Activated naive CD8-positive, alpha-beta T cell treated with anti-CD3 and anti-CD28 coated beads, Interleukin-2, amount 10 ng/mL, durations not matched to agents 7 days and 5 days (primary cell): ENCODE measurements at places on chromosomes 12 and 14. TPM values are rescaled to one million over a fixed set of nuclear protein-coding genes. Genes with fewer than 3 reads are reported as not detected.
A peak's percentile ranks its signal among the peaks of the same experiment; 100 is the strongest.

CEBPE gene
- 1.8 TPM for total RNA-seq

GRCh38 chr12:54598970-54599369, 10.5 kb upstream of the PPP1R1A start:
- no peak for DNase-seq

SPIC gene
- not detected for total RNA-seq

DNA sequence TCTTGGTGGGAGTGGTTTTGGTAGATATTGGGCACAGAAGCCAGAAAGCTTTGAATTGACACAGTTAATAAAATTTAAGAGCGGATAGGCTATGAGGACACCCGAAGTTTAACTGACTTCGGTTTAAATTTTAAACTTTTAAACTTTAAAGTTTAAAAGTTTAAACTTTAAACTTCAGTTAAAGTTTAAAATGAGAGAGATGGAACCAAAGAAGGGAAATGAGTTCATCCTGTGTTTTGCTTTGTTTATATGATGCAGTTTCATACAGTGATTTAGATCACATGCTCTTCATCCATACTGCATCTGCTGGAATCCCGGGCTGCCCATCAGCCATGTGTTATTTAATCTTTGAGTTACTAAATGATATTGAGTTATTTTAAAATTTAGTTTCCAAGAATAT, 27.2 kb upstream of the LRRK2 start:
- DNase-seq = no peak

DNA sequence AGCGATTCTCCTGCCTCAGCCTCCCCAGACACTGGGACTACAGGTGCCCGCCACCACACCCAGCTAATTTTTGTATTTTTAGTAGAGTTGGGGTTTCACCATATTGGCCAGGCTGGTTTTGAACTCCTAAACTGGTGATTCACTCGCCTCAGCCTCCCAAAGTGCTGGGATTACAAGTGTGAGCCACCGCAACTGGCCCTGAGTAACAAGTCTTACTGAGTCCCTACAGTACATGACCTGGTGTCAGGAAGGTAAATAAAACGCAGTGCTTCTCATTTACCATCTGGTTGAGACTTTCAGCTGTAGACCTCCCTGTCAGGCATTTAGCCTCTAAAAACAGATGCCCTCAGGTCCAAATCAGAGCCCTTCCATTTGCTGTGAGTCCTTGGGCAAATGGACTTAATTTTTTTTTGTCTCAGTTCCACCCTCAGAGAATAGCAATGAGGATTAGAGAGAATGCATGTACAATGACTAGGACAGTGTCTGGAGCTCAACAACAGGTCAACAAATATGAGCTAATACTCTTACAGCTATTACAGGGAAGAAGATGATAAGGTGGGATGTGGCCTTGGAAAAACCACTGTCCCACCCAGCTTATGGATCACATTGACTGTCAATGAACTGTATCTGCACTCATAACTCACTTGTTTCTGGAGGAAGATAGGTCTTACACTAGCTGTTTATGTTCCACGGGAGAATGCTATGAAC, 70.5 kb downstream of the PHLDA1 start:
- no peak for DNase-seq

TBX3 gene
- total RNA-seq = not detected

DNA sequence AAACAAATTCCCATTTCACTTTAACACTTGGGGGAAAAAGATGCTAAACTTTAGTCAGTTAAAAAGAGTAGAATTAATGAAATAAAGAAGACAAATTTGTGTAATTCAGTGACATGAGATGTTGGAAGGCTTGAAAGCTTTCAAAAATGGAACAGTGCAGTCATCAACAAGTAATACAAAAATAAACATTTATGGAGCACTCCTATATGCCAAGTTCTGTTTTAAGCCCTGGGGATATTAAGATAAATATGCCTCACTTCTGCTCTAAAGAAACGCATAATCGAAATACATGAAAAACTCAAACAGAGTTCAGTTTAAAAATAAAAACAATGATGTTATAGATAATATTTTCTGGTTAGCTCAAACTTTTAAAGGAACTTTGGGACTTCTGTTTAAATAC, 93.0 kb downstream of the KCNH5 start:
- no peak for DNase-seq

NFE2 gene
- not detected for total RNA-seq

- DNase-seq = no peak
These were observed 370.9 kb downstream of the AEBP2 start for GRCh38 chr12:19810213-19810612.

- DNase-seq = no peak
These were observed 6.2 kb downstream of the CMKLR1 start for GRCh38 chr12:108332791-108333382.

KCNA5 gene
- total RNA-seq = not detected

BRI3BP gene
- total RNA-seq = 17.1 TPM

DNA sequence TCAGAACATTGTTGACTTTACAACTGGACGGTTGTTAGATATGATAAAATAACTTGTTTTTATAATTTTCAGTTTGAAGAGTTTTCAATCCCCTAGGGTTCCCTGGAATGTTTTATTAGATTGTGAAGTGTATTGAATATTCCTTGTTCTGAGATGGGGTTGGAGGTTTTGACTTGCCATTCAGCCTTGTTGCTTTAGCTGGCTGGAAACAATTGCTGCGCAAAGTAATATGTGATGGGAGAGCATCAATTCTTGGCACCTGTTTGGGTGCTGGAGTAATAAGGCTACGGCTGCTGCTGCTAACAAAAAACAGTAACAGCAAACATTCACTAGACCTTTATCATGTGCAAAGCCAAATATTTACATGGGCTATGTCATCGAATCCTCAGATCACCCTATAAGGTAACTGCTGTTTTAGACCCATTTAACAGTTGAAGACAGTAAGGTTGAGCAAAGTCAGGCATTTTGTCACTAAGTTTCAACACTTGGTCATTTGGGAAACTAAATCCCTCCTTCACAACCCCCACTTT, 241.0 kb upstream of the TBX3 start:
- no peak for DNase-seq

GRCh38 chr14:32883188-32883587, 55.5 kb upstream of the NPAS3 start:
- DNase-seq = no peak

SLC17A8 gene
- not detected for total RNA-seq

DNA sequence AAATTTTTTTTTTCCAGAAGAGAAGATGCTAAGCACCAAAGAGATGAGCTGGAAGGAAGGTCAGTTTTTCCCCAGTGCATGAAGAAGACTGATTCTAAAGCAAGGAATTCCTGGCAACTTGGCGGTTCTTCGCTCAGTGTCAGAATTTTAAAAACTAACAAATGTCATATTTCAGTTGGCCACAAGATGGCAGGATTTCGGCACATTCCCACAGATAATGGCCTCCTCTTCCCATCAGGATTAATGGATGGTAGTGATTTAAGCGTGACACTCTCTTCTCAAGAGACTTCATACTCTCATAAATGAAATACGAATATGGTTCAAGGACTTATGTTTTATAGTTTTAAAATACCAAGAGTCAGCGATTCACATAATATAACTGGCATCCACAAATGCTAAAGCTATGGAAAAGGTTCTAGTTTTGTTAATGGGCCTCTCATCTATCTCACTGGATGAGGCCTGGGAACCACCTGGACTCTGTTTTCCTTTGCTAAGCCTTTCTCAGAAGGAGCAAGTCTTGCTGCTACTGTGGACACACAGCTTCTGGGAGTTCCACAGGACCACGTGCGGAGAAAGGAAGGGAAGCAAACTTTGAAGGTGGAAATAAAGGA, 46.1 kb upstream of the PTPRO start:
- no peak for DNase-seq

DNA sequence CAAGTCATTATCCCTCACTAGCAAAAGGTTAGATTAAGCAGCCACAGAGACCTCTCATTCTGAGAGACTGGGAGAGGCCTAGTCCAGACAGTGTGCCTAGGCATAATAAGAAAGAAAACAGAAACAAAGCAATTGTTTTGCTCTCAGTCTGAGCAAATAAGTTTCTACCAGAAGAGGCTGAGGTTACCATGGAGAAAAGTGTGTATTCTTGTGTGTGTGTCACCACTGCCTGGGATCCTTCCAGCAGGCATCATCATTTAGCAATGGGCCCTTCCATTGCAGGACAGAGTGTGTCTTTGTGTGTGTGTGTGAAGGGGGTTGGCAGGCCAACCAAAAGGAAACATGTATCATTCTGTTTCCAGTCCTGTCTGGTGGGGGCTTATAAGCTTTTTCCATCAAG, 3.7 kb downstream of the EFS start:
- DNase-seq = no peak

LHX5 gene
- not detected for total RNA-seq

COX8C gene
- total RNA-seq = not detected

CLEC4D gene
- not detected for total RNA-seq

PLEKHG7 gene
- not detected for total RNA-seq

TSHR gene
- total RNA-seq = 0.37 TPM

FGD4 gene
- total RNA-seq = 0.91 TPM

GRCh38 chr12:57049890-57050289, at the start of gene MYO1A:
Gene MYO1A, minus strand, starts transcription at chr12:57050129. Its CDS starts 1,806 bp downstream, at chr12:57048323.
- DNase-seq = no peak

POTEM gene
- not detected for total RNA-seq

CLEC9A gene
- total RNA-seq = not detected

P2RX7 gene
- total RNA-seq = 7.0 TPM

DNA sequence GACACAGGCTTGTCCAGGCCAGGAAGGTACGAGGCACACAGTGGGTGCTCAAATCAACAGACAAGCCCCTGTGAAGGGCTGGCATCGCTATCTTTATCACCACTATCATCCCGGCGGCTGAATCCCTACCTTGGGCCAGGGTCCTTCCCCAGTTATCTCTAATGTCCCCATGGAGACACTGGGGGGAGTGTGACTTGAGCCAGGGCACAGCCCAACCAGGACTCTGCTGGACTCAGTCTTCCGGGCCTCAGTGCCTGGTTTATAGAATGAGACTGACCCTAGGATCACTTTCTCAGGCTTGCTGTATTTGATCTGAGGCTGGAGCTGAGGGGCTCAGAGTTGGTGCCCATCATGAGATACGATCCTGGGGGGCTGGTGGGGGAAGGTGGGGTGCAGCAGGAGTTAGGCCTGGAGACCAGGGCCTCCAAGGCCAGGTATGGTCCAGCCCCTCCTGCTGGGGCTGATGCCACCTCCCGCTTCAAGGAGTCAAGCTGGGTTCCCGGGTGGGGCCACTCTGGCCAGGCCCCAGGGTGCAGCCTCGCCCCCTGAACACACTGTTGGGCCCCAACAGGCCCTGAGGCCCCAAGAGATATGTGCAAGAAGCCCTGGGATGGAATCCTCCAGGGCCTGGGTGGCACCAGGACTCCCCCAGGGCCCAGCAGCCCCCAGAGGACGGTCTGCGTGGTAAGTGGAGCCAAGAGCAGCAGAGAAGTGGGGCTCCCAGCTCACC, 11.8 kb downstream of the BEGAIN start:
- DNase-seq = peak; percentile 28

NUDT14 gene
- 28.0 TPM for total RNA-seq

- DNase-seq = no peak
These were observed 28.9 kb downstream of the PNN start for GRCh38 chr14:39203659-39204606.

DNA sequence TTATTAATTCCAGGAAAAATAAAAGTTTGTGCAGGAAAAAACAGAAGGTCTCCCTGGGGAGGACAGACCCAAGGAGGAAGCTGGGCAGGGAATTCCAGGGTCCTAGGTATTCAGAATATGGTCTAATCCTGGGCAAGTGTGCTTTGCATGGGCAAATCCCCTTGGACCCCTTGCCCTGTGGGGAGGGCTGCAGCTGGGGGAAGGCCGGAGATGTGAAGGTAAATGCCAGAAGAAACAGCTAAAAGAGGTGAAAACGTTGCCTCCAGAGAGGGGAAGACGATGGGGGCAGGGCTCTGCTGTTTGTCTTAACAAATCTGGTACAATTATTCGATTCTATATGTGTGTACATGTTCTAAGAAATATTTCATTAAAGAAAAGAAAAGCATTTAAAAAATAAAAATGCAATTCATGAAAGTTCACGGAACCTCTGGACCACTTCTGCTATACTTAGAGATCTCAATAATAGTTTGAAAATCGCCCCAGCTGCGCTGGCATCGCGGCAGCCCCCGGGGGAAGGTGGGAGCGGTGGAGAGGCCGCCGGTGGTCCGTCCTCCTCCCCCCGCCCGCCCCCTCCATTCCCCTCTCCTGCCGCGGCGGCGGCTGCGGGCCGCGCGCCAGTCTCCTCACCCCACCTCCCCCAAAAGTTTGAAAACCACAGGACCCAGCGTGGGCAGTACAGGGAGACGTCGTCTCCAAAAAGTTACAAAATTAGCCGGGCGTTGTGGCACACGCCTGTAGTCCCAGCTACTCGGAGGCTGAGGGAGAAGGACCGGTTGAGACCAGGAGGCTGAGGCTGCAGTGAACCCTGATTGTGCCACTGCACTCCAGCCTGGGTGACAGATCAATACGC, 1.5 kb upstream of the PRPF40B start:
- peak; percentile 64 for DNase-seq

- DNase-seq = no peak
These were observed 22.6 kb downstream of the TMPO start for GRCh38 chr12:98538031-98538430.

GRCh38 chr12:101650346-101651117, 46.9 kb upstream of the CHPT1 start:
- no peak for DNase-seq

DNA sequence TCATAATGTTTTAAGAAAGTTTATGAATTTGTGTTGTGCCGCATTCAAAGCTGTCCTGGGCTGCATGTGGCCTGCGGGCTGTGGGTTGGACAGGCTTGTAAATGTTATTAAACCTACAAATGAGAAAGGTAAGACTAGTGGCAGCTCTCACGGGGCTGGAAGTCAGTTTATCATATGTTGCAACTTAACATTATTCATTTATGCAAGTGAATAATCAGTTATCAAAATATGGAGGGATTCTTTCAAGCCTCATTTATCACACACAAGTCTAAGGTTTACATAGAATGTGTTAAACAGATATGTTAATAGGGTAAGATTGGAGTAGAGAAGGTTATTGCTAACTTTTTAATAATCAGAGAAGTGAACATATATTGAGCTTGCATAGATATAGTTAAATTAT, 442.5 kb upstream of the RGS6 start:
- DNase-seq = no peak

C12orf50 gene
- not detected for total RNA-seq

BIN2 gene
- 164 TPM for total RNA-seq

TEX22 gene
- 6.9 TPM for total RNA-seq

HOXC9 gene
- total RNA-seq = not detected

DNA sequence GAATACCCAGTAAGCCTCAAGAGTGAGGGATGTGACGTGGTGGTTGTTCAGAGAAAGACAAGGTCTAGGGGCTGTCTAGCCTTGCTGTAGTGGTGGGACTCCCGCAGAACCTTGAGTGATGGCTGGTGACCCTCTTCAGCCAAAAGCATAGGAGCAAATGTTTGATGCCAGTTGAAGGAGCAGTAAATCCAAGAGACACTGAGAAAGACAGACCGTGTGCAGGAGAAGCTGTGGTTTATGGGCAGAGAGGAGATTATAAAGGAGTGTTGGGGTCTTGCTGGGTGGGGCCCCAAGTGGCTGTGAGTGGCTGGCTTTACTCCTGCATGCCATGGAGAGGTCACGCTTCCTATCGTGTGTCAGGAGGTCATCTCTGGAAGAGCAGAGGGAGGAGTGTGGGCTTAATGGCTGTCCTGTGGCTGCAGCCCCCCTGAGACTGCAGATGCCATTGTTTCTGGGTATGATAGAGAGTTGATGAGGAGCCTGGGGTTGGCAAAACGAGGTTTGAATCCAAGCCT, 152.0 kb upstream of the CCND2 start:
- no peak for DNase-seq

- DNase-seq = no peak
These were observed 8.3 kb upstream of the MYL2 start for GRCh38 chr12:110928700-110929099.

GNB3 gene
- total RNA-seq = 3.1 TPM

GRCh38 chr14:75427126-75427481, 718 bp upstream of the JDP2 start:
- no peak for DNase-seq
